ENCODE measurements at places on chromosomes 11 and 22. TPM values are rescaled to one million over a fixed set of nuclear protein-coding genes. Genes with fewer than 3 reads are reported as not detected.

The FLRT1 gene
- 0.54 TPM for total RNA-seq

The GPHA2 gene
- not detected for total RNA-seq

The PACS1 gene
- 84.9 TPM for total RNA-seq

The OR51I1 gene
- not detected for total RNA-seq

The KIAA0930 gene
- 64.7 TPM for total RNA-seq

The INPP5J gene
- 3.5 TPM for total RNA-seq

The PICK1 gene
- 26.2 TPM for total RNA-seq

The CHRM1 gene
- total RNA-seq: 0.27 TPM

The VSIG10L2 gene
- not detected for total RNA-seq

GRCh38 chr11:47399860-47400767 is 8.3 kb upstream of the SLC39A13 start:
- DNase-seq: no peak
- no peaks in the 10 kb centered on the region for H3K27me3 ChIP-seq
- H3K4me1 ChIP-seq: peaks cover 9% of the 10 kb centered on the region

DNA sequence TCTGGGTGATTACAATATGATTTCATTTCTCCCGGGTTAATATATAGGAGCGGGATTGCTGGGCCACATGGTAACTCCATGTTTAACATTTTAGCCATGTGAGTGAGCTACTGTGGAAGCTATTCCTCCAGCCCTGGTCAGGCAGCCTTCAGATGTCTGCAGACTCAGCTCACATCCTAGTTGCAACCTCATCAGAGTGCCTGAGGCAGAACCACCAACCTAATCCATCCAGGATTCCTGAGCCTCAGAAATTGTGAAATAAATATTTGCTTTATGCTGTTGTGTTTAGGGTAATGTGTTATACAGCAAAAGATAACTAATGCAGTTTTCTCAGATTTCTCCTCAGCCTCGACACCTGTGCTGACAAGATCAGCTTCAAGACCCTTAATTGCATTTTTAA is 676.8 kb downstream of the OPCML start:
- no peak for DNase-seq
- no peaks in the 10 kb centered on the region for H3K27me3 ChIP-seq
- no peaks in the 10 kb centered on the region for H3K36me3 ChIP-seq
- no peak overlapping the region for H3K4me3 ChIP-seq

- H3K27me3 ChIP-seq: peaks cover 32% of the 10 kb centered on the region
- no peaks in the 10 kb centered on the region for H3K36me3 ChIP-seq
- H3K27ac ChIP-seq: no peak overlapping the region
- no peak for DNase-seq
Measured at GRCh38 chr22:43296276-43296902, 46.8 kb downstream of the SCUBE1 start.

- no peak overlapping the region for H3K27ac ChIP-seq
- DNase-seq: no peak
- no peaks in the 10 kb centered on the region for H3K27me3 ChIP-seq
- no peaks in the 10 kb centered on the region for H3K4me1 ChIP-seq
- H3K4me3 ChIP-seq: no peak overlapping the region
- peaks cover 10% of the 10 kb centered on the region for H3K36me3 ChIP-seq
Measured at GRCh38 chr22:47060718-47061117, 298.3 kb downstream of the TBC1D22A start.

DNA sequence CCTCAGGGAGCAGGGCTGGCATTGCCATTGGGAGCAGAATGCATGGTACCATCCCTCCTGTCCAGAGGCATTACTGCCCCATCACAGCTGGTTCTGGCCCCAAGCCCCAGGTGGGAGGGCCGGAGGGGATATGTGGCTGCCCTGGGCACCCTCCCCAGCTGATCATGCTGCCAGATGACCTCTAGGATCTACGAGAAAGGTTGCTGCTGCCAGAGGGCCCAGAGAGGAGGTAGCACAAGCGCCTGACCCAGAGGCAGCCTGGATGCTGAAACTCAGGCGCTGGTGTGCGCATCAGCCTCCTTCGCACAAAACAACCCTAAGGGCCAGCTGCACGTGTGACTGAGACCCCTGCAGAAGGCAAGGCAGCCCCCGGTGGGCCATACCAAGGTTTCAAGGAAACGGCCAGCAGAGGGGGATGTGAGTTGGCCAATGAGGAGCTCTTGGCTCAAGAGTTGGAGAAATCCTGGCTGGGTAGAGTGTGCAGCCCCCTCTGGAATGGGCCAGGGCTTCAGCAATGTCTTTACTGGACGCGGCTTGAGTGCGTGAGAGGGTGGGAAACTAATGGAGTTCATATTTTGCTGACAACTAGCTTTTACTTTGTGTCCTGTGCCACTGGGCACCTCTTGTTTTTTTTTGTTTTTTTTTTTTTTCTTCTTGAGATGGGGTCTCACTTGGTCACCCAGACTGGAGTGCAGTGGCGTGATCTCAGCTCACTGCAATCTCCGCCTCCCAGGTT is 88.3 kb upstream of the PARVA start:
- DNase-seq: no peak
- peaks cover 52% of the 10 kb centered on the region for H3K4me1 ChIP-seq
- no peaks in the 10 kb centered on the region for H3K27me3 ChIP-seq
- H3K36me3 ChIP-seq: no peaks in the 10 kb centered on the region
- H3K27ac ChIP-seq: peak overlapping the region; percentile 97
